ENCODE measurements at places on chromosomes 5 and 9. TPM values are rescaled to one million over a fixed set of nuclear protein-coding genes. Genes with fewer than 3 reads are reported as not detected.

MAP1B gene
- 603 TPM for total RNA-seq

- DNase-seq: no peak
Observed at GRCh38 chr9:89048616-89049015, 57.3 kb downstream of the S1PR3 start.

GRCh38 chr9:34430843-34431437 lies 27.4 kb downstream of the FAM219A start:
- no peak for DNase-seq

GRCh38 chr9:128163027-128163515 lies 3.0 kb downstream of the BBLN start:
- no peak for DNase-seq

DNA sequence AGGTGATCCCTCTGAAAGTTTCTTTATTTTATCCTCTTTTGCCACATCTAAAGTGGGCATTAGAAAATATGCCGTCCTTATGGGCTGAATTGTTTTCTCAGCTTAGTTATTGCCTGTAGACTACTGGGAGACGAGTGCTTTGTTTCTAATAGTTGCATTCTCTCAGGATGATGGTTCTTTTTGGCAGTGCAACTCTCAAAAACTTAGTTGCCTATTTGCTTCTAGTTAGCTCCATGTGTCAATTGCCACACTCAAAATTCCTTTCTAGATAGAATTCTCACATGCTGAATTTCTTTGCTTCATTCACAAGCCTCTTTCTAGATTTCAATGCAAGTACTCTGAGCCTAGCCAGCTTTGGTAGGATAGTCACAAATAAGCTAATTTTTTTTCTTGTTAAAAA lies 155.5 kb downstream of the FGF10 start:
- DNase-seq: no peak

GRCh38 chr5:122499585-122499984 lies 187.5 kb downstream of the SNCAIP start:
- DNase-seq: no peak

- DNase-seq: no peak
Observed at GRCh38 chr9:100856238-100856637, 172.3 kb upstream of the PLPPR1 start.

DNA sequence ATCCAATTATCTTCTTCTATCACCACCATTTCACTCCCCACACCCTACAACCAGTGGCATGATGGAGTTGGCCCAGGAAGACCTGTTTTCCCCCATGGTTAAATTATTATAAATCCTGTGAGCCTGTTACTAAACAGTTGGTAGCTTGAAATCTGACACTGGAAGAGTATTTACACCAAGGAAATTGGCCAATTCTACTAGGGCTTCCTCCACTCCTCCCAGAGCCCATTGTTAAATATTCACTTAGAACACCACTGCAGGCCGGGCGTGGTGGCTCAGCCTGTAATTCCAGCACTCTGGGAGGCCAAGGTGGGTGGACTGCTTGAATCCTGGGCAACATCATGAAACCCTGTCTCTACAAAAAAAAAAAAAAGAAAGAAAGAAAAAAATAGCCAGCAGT lies 32.4 kb upstream of the CKS2 start:
- DNase-seq: no peak

FOXD4L5 gene
- not detected for total RNA-seq

FAM153A gene
- 1.3 TPM for total RNA-seq

GRCh38 chr9:9142001-9142400 lies 1342.4 kb upstream of the DMAC1 start:
- DNase-seq: no peak

DNA sequence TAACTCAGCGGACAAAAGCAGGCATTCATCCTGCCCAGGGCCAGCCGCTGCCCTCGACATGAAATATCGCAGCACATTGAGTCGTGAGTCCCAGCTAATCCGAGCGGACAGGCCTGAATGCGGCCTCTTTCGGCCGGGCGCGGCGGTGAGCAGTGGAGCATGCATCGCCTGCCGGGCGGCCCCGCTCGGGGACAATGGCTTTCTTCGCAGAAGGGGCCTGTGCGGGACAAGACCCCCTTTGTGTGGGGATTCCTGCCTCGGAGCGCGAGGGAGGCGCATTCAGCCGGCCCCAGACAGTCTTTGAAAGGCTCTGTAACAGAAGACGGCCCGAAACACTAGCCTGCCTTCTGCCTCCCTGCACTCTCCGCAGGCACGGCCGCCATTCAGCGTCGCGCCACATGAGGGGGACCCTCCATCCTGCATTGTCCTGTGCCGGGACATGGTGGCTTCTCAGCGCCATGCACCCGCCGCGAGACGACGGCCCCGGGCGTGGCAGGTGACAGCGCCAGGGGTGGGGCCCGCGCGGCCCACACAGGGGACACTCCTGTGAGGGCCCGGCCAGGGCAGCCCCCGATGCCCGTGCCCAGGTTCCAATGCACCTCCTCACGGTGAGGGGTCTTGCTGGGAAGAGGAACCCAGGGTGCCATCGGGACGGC lies 52.0 kb downstream of the EXD3 start:
- DNase-seq: no peak

DNA sequence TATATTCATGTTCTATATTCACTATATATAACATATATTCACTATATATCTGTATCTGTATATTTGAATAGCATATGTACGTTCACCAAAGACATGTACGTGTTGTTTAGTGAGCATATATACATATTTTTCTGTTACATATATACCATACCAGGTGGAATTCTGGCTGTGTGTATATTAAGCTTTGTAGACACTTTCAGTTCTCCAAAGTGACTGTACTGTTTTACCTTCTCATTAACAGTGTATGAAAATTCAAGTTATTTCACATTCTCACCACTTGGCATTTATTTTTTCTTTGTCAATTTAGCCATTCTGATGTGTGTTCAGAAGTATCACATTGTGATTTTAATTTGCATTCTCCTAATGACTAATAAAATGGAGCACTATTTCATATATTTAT lies 52.2 kb downstream of the DROSHA start:
- no peak for DNase-seq

LVRN gene
- total RNA-seq: 14.9 TPM

GRCh38 chr9:77375956-77376532 lies 198.7 kb downstream of the VPS13A start:
- DNase-seq: no peak

DNA sequence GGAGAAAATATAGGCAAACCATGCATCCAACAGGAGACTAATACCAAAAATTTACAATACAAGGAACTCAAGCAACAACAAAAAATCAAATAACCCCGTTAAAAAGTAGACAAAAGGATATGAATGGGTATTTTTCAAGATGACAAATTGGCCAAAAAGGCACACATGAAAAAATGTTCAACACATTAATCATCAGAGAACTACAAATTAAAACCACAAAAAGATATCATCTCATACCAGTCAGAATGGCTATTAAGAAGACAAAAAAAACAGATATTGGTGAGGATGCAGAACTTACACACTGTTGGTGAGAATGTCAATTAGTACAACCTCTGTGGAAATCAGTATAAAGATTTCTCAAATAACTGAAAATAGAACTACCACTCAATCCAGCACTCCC lies 35.0 kb downstream of the TEX10 start:
- no peak for DNase-seq

- DNase-seq: no peak
Observed at GRCh38 chr5:98173334-98173733, 600.1 kb upstream of the RGMB start.

DNA sequence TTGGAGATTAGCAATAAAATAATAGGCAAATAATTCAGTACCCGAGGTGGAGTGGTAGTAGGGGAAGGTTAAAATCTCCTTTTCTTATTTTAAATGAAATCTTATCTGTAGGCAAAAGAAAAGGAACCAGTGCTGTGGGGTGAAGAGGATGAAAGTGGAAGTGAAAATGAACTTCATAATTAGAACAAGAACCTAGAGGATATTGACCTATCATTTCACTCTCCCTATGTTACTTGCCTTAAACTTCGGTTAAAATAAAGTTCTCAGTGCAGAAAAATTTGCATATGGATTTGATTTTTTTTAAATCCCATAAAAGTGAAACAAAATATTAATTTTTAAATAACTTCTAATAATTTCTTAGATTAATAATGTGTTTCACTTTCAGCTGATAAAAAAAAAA lies 1094.9 kb upstream of the C9orf72 start:
- DNase-seq: no peak

- no peak for DNase-seq
Observed at GRCh38 chr5:126360467-126360866, 62.7 kb upstream of the GRAMD2B start.

DNA sequence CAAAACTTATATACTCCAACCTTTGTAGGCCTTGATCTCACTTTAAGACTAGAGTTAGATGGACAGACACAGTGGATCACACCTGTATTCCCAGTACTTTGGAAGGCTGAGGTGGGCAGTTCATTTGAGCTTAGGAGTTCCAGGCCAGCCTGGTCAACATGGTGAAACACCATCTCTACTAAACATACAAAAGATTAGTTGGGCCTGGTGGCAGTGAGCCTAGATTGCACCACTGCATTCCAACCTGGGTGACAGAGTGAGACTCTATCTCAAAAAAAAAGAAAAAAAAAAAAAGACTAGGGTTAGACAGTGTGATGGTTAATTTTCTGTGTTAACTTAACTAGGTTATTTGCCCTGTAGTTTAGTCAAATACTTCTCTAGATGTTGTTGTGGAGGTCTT lies 74.1 kb downstream of the CFAP95 start:
- DNase-seq: no peak

DNA sequence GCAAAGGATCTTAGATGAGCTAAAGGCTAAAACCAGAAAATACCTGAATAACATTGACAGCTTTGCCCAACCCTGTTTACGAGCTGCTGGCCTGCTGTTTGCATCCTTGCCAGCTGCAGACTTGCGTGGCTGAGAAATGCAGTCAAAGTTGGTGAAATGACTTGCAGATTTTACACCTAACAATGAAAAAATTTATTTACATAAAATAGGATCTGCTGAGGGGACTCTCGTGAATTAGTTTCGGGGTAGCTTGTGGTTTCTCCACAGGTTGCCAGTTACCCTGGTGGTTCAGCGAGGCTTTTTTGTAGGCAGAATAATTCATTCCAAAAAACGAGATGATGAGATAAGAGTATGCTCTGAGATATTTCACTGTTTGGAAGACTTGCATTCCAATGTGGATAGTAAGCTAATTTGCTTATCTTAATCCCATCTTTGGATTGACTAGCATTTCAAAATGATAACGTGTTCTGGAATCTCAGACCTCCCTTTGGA lies 65.7 kb upstream of the FANCC start:
- no peak for DNase-seq

CDKN2B gene
- 84.7 TPM for total RNA-seq

GABRA6 gene
- total RNA-seq: not detected

GRCh38 chr9:4225291-4226028 lies 74.4 kb downstream of the GLIS3 start:
- no peak for DNase-seq

- DNase-seq: no peak
Observed at GRCh38 chr5:57033103-57033502, 81.2 kb upstream of the MIER3 start.

FOXD4L6 gene
- total RNA-seq: 0.19 TPM

GRCh38 chr9:38243993-38244392 lies 148.5 kb upstream of the ALDH1B1 start:
- DNase-seq: no peak

GRCh38 chr9:88342246-88342645 lies 46.0 kb upstream of the SPIN1 start:
- no peak for DNase-seq

FBP1 gene
- total RNA-seq: 6.9 TPM

DNA sequence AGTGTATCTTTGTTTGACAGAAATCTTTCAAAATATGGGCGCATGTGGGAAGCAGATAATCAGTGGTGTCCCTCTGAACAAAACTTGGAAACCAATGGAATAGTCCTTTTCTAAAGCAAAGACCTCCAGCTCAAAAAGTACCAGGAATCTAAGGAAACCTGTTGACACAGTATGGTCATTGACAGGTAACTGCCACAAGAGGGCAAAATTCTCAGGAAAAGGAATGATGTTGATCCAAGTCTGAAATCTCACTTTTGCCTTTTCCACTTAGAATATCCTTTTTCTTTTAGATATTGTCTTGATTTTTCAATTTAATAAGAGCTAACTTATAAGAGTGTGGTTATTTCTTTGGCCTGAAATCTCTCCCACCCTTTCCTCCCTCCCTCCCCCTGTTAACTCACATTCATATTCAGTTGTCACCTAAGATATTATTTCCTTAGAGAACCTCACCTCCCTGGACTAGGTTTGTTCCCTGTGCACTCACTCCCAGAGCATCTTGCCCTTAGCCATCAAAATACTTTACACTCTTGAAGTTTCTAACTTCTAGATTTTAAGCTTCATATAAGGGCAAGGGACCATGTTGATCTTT lies 59.0 kb upstream of the BARX1 start:
- DNase-seq: no peak

GTF2H2C gene
- total RNA-seq: 18.7 TPM

SOHLH1 gene
- total RNA-seq: not detected

KYAT1 gene
- total RNA-seq: 2.9 TPM

- no peak for DNase-seq
Observed at GRCh38 chr9:98942906-98943681, 613 bp upstream of the COL15A1 start.

DNA sequence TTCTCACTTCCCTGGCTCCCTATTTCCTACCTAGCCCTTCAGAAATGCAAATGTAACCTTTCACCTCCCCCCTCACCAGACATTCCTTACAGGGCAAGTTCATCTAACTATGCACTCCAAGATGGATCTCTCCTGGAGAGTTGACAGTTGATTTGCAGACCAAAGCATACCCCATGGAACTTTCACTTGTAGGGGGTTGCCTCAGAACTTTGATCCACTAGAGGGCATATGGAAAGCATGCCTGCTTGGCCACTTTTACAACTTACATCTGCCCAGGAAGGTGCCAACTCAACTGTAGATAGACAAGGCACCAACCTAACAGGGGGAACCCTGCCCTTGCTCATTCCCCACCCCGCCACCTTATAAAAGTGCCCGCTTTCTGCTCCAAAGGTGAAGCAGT lies 187.8 kb downstream of the NXNL2 start:
- DNase-seq: no peak

PCDH12 gene
- total RNA-seq: 4.0 TPM

GRCh38 chr9:81597419-81598122 lies 91.8 kb downstream of the TLE1 start:
- no peak for DNase-seq

DNA sequence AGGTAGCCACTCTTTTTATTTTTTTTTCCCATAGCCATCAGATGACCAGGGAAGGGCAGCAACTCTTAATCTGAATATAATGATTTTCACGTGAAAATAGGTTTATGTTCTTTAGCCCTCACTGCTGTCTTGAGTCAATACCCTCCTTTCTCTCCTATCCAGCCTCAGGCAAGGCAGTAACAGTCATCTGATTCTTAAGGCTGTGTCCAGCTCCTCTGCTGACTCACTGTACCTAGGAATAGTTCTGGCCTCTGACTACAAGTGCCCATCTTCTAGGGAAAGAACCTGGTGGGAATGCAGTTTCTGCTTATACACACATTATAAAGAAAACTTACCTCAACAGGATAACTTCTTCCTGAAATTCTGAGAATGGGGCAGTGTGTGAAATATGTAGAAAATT lies 30.7 kb downstream of the DHX29 start:
- DNase-seq: no peak

GRCh38 chr9:19649336-19650041 lies 139.3 kb downstream of the SLC24A2 start:
- DNase-seq: no peak

POLR3G gene
- total RNA-seq: 3.0 TPM

- no peak for DNase-seq
Observed at GRCh38 chr5:171483551-171484135, 64.2 kb downstream of the FGF18 start.
